ENCODE measurements at places on chromosomes 2 and 18.

GRCh38 chr18:62660691-62661090 lies 54.6 kb upstream of the PHLPP1 start:
- no peak for DNase-seq

DNA sequence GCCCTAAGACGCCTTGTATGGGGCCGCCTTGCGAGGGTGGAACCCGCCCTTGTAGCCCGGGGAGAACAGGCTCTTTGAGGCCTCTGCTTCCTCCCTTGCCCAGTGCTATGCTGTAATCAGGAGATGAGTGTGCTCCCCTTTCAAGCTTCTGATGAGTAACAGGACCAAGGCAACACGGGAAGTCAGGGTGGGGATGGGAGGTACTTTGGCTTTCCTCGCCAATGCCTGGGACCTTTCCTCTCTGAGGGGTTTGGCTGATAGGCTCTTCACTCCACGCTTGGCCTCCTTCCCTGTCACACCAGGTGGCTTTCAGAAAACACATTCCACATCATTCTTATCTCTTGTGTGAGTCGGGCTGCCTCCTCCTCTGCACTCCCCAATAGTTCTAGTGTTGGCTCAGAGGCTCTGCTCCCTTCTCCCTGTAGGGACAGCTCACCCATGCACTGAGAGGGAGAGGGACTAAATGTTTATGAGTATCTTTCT lies 223.7 kb upstream of the TRIB2 start:
- no peak for DNase-seq

- DNase-seq = no peak
Measured at GRCh38 chr18:35730691-35731370, 149.3 kb downstream of the GALNT1 start.

DNA sequence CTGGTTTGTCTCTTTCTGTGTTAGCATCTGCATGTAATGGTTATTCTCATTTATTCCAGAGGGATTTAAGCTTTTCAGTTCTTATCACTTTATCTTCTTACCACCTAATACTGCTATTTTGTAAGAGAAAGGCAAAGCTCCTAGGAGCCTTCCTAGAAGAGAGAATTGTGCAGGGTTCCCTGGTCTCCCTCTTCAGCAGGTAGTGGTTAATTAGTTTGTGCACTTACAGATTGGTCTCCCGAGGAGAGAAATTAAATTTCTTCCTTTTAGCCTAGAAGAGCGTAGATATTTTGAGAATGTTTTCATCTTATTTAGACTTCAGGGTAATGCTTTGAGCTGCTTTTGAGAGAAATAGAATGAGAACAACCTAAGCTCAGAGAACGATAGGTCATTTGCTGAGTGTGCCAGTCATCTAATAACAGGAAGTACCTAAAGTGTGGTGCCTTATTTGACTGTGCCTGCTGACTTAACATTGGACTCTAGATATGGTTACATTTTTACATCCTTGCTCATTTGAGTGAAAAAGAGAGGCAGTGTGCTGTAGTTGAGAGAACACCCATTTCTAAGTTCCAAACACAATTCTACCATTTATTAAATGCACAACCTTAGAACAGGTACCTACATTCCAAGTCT lies 651.4 kb downstream of the STK39 start:
- no peak for DNase-seq

GRCh38 chr2:170362871-170363631 lies 185.1 kb downstream of the MYO3B start:
- DNase-seq = no peak

DNA sequence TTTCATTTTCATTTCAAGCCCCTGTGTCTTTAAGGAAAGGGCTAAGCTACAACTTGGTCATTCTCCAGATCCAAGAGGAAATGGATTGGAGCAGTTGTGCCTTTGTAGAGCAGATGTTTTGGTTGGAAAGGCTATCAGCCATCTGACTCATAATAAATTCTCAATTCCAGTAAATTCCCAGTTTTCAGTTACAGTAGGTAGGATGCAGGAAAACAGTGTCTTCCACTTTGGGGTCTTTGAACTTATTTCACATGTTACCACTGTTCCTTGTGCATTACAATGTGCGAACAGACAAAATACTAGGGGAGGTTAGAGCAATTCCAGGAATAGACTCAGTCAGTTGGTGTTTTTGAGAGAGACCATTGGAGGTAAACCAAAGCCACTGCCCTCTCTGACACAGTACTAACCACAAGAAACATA lies 211.9 kb downstream of the BABAM2 start:
- no peak for DNase-seq

GRCh38 chr2:142008135-142008744 lies 122.6 kb downstream of the LRP1B start:
- DNase-seq = no peak

DNA sequence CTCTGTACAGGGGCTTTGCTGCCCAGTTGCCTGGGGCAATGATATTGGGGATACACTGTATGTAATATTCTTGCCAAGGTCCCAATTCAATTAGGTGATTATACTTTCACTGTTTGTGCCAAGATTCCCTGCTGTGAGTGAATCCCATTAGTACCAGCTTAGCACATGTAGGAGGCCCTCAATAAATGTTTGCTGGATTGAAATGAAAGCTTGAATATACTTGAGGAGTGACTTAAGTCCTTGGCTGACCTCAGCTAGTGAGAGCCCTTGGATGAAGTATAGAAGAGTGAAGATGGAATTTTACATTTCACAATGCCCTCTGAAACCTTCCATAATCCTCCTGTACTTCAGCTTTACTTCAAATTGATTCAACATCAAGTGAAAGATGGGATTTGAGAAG lies 102.9 kb downstream of the GATA6 start:
- DNase-seq = no peak

- DNase-seq = no peak
Measured at GRCh38 chr2:199495147-199495546, 37.4 kb upstream of the SATB2 start.

DNA sequence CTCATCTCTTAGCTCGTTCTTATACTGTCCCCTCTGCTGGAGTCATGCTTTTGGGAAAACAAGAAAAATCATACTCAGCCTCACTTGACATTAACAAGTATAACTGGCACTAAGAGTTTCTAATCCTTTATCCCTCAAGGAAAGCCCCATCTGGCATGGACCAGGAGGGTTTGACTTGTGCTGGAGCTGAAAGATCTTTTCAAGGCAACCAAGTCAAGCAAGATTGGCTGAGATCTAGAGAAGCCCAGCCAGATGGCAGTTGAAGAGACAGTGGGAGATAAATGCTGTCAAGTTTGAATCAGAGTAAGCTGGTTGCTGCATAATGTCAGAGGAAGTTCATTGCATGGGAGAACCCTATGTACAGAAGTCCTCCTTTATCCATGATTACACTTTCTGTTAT lies 336.5 kb upstream of the LRP1B start:
- DNase-seq = no peak

DNA sequence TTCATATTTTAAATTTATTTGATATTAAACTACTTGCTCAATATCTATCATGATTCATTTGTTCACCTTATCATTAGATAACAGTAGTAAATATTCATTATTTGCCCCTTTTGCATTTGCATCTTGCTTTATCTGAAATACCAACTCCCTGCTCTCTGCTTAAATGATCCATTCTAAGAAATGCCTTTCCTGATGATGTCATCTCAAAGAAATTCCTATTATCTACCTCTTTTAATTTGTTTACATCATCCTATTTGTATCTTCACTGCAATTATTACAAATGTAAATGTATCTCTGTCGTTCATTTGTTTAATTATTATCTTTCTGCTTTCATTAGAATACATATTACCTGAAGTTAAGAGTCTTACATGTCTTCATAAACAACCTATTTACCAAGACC lies 549.9 kb downstream of the CBLN2 start:
- DNase-seq = no peak

GRCh38 chr2:224334726-224335125 lies 67.2 kb downstream of the FAM124B start:
- no peak for DNase-seq

GRCh38 chr18:45653090-45653489 lies 37.8 kb downstream of the SLC14A2 start:
- DNase-seq = no peak

DNA sequence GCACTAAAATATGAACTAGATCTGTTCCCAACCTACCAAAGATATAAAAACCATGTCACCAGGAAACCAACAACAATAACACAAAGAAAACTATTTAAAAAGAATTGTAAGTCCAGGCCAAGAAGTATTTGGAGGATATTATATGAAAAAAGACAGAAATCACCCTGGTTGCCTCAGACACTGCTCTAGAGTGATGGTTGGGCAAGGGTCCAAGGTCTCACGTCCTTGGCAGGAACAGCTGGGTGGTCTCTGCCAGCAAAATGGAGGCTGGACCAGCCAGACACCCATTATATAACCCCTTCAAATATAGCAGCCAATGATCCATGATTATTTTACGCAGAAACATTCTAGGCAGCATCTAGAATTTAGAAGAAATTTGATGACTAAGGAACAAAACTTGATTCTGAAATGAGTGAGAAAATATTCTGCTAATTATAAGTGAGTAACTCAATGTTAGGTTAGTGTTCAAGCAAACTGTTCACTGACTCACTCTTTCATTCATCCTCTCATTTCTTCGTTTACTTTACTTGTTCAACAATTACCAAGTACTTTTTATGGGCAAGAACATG lies 35.4 kb downstream of the MRPL35 start:
- no peak for DNase-seq

DNA sequence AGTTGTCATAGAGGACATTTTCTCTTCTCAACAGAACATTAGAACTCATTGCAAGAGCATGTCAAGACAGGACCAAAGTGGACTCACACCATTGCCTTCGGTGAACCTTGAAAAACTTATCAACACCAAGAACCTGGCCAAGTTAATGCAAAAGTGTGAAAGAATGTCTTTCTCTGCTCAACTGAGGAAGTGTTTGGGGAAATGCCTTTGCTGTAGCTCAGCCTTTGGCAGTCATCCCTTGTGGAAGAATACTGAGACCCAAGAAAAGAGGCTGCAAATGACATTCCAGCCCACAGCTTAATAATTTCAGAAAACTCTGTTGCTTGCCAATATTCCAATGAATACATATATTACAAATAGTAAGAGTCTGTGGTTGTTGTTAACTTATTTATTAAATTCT lies 728.8 kb upstream of the PIK3C3 start:
- DNase-seq = no peak

GRCh38 chr18:9746958-9747357 lies 38.9 kb downstream of the RAB31 start:
- no peak for DNase-seq

Data from activated CD8-positive, alpha-beta memory T cell treated with anti-CD3 and anti-CD28 coated beads for 24 hours (primary cell).